ENCODE measurements at places on chromosomes 2 and 18.
A peak's percentile ranks its signal among the peaks of the same experiment; 100 is the strongest.

- DNase-seq: no peak
Observed at GRCh38 chr2:198254536-198255090, 450.2 kb downstream of the PLCL1 start.

GRCh38 chr2:236968880-236969534 is 116.7 kb upstream of the COPS8 start:
- no peak for DNase-seq

GRCh38 chr2:223943561-223944008 is 1.6 kb downstream of the WDFY1 start:
- DNase-seq: peak; percentile 27

DNA sequence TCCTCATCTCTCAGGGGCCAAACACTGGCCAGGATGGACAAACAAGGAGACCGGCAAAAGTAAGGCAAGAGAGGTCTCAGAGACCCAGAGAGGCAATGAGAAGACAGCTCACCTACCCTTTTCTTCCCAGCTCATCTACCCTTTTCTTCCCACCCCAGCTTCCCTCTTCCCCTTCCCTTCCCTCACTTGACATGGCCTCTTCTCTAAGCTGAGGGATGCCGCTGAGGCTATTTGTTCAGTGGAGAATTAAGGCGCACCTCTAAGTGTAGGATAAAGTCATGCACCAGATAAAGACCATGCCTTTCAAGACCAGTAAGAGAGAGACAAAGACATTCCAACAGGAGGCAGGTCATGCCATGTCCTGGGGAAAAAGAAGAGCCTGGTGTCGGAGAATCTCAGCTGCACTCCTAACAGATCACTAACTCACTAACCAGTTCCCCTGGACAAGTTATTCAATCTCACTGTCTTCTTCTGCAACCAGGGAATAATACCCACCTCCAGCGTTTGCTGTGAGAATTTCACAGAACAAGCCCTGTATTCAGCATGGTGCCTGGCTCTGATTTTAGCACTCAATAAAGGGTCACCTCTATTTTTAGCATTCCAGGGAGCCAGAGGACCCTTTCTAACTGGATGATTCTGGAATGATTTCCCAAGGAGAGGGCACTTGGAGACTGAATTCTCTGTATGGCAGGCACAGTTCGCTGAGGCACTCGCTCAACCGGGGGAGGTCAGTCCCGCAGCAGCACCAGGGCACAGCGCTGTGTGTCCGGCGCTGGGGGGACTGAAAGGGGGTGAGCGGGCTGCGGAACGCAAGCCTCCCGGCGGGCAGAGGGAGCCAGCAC is 3.0 kb upstream of the FOSL2 start:
- DNase-seq: no peak

DNA sequence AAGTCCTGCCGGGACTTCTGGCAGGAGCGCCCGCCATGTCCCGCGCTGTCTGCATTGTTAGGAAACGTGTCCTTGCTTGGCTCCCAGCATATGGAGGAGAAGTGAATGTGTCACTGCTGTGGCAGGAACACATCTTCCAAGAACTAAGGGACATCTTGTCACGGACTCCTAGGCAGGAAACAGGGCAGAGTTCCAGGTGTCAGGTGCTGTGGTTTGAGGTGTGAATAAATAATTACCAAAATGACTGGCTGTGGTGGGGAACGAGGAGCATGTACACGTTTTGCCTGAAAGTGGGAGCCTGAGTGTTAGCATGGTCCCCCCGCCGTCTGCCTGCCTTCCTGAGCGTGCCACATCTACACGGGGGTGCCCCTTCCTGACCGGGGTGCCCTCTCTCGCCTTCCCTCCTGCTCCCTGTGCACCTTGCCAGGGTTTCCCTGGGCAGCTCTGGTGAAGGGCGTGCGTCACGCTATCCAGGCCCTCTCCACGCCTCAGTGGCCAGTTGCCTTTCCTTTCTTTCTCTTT is 237.5 kb downstream of the LDLRAD4 start:
- peak; percentile 89 for DNase-seq

DNA sequence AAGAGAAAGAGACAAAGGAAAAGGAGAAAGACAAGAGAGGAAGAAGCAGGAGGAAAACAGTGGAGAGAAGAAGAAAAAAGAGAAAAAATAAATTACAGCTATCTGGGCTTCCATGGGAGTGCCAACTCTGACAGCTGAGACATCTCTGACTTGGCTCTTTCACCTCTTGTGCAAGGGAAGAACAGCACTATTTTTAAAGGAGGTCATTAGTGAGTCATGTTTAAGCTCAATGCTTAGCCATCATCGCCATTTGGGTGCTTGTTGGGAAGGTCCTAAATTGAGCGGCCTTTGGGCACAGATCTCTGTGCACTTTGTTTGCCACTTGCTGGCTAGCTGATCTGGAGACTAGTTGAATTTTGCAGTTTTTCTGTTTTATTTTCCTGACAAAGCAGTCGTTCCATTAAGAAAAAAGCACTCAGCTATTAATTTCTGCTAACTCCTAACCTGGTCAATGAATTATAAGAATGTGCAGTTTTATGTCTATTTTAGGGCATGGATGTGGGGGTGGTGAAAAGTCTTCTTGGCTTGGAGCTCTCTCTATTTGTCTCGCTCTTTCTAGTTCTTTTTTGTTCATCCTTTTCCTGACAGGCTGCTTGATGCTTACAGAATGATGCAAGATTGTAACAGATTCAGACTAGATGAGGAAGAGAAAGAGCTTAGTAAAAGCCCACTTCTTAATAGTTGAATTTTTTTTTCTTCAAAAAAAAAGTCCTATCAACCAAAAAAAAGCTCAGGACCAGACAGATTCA is 231.5 kb downstream of the SLC8A1 start:
- no peak for DNase-seq

DNA sequence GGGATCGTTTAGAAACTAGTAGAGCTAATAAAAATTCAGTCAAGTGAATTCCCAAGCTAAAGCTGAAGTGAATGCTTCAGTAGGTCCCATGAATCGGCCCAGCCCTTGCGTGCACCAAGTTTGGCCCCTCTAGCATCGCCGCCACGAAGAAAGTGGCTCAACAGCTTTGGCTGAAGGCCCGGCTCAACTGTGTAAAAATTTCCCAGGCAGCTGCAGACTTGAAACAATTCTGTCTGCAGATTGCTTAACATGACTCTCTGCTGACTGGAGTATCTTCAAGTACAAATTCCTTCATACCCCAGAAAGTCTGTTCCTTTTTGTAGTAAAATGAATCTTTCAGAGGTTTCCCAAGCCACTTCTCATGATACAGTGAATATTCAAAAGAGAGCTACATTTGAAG is 32.7 kb downstream of the ALMS1 start:
- DNase-seq: peak; percentile 58

GRCh38 chr18:62587689-62588088 is 64.9 kb downstream of the ZCCHC2 start:
- DNase-seq: no peak

DNA sequence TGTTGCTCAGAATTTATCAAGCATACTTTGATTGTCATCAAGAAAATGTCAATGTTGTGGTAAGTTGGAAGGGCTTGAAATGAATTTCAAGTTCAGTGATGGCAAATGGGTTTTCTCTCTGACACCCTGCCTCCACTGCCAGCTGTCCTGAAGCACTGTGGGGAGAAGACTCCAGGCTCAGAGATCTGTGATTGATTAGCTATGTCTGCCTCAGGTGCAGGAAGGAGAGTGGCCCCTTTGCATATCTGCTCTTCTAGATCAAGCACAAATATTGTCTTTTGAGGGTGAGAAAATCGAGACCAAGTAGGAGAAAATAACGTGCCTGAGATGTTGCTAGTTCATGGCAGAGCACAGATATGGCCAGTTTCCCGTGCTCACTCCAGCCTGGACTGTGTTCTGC is 178.8 kb upstream of the GLI2 start:
- DNase-seq: no peak

Data from brain (organoid and tissue), 16 donors.